ENCODE measurements at places on chromosomes 1 and 21.

- DNase-seq, result no peak
Observed at GRCh38 chr1:155968051-155968400, 10.3 kb downstream of the ARHGEF2 start.

- DNase-seq, result peak; percentile 26
Observed at GRCh38 chr1:214331827-214332423, 51.0 kb downstream of the SMYD2 start.

DNA sequence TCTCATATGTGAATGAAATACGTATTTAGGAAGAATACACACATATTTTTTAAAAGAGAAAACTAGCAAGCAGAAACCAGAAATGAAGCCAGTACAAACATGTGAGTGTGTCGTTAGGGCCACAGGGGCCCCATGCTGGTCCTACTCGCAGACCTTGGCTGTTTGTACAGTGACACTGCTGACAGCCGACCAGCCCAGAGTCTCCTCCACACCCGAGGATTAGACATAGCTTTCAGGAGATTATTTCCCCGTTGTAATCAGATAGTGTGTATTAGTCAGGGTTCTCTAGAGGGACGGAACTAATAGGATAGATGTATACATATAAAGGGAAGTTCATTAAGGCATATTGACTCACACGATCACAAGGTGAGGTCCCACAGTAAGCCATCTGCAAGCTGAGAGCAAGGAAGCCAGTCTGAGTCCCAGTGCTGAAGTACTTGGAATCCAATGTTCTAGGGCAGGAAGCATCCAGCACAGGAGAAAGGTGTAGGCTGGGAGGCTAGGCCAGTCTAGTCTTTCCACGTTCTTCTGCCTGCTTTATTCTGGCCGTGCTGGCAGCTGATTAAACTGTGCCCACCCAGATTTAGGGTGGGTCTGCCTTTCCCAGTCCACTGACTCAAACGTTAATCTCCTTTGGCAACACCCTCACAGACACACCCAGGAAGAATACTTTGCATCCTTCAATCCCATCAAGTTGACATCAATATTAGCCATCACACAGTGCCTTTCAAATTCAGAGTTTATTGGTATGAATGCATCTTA is 51.2 kb downstream of the DIP2A start:
- peak; percentile 18 for DNase-seq

DNA sequence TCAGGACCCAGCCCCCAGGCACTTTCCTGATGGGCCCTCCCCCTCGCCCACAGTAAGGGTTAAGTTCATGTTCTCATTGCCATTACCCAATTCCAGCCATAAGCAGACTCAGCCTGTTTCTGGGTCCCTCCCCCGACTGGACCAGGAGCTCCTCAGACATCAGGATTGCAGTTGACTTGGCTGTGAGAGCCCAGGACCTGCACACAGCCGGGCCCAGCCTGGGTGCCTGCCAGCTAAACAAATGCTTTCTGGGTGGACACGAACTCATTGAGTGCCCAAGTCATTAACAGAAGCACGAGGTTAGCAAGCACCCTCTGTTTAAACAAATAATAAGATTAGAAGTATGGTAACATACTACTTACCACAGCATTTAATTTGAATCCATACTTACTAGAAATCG is 147.9 kb upstream of the POU3F1 start:
- DNase-seq, result no peak

DNA sequence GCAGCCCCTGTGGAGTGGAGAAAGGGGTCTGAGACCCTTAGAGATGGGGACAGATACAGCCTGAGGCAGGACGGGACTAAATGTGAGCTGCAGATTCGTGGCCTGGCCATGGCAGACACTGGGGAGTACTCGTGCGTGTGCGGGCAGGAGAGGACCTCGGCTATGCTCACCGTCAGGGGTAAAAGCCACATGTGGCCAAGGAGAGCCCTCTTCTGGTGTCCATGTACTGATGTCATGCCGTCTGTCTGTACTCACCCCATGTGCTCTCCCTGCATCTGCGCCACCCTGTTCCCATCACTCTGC is 84.7 kb downstream of the OBSCN start:
- DNase-seq, result no peak

DNA sequence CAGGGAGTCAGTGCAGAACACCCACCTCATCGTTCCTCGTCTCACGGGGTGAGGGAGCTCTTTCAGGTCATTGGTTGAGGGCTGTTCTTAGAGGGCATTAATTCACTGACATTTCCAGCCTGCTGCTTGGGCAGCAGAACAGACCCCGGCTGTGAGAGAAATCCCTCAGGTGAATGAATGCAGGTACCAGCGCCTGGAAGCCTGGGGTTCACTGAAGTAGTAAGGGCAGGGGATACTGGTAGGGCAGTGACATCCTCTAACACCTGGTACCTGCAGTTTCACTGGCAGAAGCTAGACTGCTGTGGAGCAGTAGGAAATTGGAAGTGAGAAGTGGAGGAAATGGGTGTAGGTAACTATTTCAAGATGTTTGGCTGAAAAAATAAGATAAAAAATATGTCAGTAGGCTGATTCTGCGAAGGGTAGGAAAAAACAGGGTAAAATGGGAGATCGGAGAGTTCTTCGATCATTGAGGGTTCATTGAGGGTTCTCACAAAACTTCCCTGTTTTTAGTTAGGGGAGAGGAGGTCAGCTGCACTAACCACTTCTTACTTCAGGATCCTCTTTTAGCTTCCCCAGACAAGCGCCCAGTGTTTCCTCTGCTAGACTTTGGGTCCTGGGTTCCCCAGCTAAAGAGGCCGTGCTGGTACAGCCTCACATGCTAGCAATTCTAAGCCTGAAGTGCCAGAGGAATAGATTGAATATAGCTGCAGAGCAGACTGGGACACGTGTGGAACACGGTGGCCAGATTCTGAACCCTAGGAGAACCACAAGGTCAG is 55.2 kb downstream of the RNF220 start:
- no peak for DNase-seq

DNA sequence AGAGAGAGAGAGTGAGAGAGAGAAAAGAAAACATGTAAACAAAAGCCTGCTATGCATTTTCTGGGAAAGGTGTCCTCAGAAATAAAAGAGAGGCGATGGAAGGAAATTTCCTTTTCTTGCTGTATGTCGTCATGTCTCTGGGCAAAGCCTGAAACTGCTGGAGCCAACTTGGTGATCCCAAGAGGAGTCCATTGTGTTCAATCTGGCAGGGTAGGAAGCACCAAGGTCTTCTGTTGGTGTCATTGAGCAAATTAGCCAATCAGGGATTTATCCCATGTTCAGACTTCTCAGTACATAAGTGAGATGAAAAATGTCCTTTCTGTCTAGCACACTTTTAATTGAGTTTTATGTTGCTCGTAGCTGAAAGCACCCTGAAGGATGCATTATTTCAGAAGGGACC is 260.0 kb upstream of the KAZN start:
- no peak for DNase-seq

DNA sequence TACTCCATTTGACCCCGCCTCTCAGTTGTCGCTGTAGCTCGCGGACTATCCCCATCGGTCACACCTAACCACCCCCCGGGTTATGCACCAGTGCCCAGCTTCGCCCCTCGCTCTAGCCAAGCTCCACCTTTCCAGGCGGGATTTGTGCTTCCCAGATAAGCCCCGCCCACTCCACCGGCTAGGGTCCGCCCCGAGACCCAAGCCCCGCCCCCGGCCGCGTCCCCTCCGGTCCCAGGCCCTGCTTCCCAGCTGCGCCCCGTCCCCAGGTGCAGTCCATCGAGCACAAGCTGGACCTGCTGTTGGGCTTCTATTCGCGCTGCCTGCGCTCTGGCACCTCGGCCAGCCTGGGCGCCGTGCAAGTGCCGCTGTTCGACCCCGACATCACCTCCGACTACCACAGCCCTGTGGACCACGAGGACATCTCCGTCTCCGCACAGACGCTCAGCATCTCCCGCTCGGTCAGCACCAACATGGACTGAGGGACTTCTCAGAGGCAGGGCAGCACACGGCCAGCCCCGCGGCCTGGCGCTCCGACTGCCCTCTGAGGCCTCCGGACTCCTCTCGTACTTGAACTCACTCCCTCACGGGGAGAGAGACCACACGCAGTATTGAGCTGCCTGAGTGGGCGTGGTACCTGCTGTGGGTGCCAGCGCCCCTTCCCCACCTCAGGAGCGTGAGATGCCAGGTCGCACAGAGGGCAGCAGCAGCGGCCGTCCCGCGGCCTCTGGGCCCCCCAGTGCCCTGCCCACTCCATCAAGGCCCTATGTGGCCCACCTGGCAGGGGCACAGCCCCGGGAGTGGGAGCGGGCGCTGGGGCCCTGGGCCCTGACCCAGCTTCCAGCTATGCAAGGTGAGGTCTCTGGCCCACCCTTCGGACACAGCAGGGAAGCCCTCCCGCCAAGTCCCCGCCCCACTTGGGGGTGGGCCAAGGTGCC is 23.9 kb downstream of the CITED4 start:
- no peak for DNase-seq

- no peak for DNase-seq
Observed at GRCh38 chr1:35603468-35603867, 30.4 kb downstream of the TFAP2E start.

GRCh38 chr1:210978316-210978973 is 155.5 kb downstream of the KCNH1 start:
- DNase-seq, result no peak

DNA sequence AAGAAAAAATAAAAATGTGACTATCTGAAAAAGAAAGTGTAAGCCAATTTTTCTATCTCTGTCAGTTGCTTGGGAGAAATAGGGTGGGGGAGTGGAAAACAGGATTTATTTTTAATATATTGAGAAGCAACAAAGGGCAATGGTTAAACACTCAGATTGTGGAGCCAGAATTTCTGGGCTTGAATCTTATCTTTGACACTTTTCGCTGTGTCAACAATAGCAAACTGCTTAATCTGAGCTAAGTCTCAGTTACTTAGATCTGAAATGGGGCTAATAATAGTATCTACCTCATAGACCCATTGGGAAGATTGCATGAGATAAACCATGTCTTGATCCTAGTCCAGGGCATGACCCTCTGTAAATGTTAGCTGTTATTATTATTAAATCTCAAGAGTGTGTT is 468.1 kb downstream of the ADGRL2 start:
- DNase-seq, result no peak

GRCh38 chr1:230054092-230054749 is 12.8 kb upstream of the GALNT2 start:
- no peak for DNase-seq

GRCh38 chr1:221454096-221454495 is 287.8 kb downstream of the DUSP10 start:
- DNase-seq, result no peak

DNA sequence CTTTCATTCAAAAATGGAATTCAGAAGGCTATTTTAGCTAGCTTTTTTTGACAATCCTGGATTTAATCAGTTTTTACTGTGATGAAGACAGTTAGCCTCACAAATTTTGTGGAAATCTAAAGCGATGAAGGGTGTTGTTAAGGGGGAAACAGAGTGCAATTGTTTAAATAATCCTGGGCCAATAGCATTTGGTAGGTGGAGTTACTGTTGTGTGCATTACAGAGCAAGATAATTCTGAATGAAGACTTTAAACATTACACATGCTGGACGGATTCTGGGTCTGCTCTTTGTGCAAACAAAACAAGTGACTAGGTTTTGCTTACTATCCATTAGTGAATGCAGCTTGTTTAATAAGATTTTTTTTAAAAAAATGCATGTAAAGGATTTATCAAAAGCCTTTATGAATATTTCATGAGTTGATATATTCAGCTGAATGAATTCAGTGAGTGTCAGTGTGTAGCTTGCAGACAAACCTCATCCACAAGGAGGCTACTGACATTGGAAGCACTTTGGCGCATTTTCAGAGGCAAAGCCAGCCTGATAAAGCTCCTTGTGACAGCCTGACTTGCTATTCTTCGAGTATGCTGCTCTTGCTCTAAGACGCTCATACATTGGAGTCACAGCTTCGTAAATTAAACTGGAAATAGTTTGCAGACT is 199.6 kb downstream of the PDE4B start:
- DNase-seq, result no peak

DNA sequence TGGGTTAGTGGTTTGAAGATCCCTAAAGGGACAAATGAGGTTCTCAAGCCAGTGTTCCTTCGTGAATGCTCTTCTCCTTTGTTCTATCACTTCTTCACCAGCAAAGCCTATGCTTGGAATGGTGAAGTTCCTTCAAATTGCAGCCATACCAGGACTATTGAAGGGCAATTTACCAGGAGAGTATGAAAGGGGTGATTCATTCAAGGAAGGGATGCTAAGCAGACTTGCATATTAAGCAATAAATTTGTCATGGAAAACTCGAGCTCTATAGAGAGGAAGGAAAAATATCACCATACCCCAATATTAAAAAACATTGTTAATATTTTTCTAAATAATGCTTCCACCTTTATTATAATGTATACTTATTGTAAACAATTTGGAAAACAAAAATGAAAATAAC is 9.3 kb upstream of the TSNAX start:
- no peak for DNase-seq

DNA sequence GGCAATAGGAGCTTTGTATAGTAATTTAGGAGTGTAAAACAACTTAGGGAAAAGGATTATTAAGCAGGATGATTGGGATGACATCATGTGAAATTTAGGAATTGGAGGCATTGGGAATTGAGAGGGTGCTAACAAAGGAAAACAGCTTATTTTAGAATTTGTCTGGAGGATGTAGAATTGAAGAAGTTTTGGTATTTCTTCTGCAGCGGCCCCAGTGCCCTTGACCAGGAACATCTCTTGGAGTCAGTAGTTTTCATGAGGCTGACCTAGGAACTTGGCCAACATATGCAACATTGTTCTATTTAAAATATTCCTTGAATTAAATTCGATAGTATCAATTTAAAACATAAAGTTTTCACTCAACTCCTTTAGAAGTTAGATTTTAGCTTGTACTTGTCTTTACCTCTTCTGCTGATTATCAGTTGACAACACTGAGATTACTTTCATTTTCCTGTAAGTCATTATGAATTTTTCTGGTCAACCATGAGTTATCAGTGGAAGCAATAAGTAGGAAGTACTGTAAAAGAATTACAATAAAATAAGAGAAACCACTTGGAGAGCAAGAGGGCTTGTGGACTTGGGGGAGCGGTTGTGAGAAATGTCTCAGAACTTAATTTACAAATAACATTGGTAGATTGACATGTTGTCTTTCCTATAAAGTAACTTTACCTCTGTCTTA is 52.8 kb downstream of the DYRK1A start:
- no peak for DNase-seq

DNA sequence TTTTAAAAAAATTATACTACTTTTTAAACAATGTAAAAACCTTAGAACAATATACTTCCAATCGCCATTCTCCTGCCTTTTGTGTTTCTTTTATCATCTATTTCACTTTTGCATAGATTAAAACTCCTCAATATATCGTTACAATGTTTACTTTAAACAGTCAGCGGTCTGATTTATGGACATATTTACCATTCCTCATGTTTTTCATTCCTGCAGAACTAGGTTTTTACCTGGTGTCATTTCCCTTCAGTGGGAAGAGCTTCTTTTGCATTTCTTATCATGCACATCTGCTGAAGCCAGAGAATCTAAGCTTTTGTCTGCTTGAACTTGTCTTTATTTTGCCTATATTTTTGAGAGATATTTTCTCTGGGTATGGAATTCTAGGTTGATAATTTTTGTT is 277.4 kb upstream of the PLXNA2 start:
- no peak for DNase-seq

GRCh38 chr1:114040273-114041015 is 61.2 kb downstream of the OLFML3 start:
- no peak for DNase-seq

GRCh38 chr1:244041466-244042120 is 9.5 kb upstream of the ZBTB18 start:
- DNase-seq, result no peak

GRCh38 chr1:119631086-119631432 is 17.0 kb downstream of the ZNF697 start:
- no peak for DNase-seq

GRCh38 chr1:116692879-116693278 is 25.3 kb upstream of the IGSF3 start:
- no peak for DNase-seq

GRCh38 chr1:23799570-23800399 is 769 bp downstream of the GALE start:
- peak; percentile 77 for DNase-seq

Data from HCT116 (cell line).